ENCODE measurements at places on chromosomes 11 and 22.
A peak's percentile ranks its signal among the peaks of the same experiment; 100 is the strongest.

GRCh38 chr11:130407978-130408377 is 20.4 kb downstream of the ADAMTS8 start:
- DNase-seq, result no peak

DNA sequence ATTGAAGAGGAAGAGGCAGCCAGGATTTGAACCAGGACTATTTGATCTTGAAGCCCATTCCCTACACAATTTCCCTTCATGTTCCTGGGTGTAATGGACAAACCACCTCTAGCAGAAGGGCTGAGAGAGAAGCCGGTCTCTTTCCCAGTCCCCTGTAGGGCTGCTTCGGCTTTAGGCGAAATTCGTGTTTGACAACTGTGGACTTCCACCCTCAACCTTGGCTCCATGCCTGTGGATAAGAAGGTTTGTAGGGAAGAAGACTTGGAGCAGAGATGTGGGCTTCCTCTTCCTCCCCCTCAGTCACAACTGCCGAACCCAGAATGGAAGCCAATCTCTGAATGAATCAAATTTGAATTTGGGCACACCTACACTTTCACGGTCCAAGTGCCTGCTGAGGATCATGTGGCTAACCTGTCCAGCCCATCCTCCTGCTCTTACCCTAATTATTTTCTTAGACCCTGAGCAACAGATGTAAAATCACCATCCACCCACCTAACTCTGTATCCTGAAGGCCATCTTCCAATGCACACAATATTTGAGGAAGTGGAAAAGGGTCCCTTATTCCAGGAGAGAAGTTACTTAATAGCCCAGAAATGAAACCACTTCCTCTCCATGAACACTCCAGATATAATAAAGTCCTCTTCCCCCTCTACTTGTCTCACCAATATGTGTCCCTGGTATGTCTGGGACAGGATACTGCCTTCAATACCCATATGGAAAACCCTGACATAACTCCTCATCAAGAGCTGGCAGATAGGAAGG is 10.1 kb upstream of the SCN2B start:
- no peak for DNase-seq

DNA sequence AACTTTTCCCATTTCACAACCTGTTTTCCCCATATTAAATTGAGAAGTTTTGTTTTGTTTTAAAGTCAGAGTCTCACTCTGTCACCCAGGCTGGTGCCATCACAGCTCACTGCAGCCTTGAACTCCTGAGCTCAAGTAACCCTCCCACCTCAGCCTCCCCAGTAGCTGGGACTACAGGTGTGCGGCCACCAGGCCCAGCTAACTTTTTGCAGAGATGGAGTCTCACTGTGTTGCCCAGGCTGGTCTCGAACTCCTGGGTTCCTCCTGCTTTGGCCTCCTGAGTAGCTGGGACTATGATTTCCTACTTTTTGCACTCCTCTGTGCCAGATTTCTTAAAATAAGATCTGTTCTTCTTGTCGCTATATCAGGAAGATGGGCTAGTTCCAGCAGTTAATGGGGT is 44.9 kb downstream of the GNB1L start:
- DNase-seq, result no peak

GRCh38 chr11:59556917-59557348 is 45.6 kb downstream of the OR4D9 start:
- peak; percentile 41 for DNase-seq

DNA sequence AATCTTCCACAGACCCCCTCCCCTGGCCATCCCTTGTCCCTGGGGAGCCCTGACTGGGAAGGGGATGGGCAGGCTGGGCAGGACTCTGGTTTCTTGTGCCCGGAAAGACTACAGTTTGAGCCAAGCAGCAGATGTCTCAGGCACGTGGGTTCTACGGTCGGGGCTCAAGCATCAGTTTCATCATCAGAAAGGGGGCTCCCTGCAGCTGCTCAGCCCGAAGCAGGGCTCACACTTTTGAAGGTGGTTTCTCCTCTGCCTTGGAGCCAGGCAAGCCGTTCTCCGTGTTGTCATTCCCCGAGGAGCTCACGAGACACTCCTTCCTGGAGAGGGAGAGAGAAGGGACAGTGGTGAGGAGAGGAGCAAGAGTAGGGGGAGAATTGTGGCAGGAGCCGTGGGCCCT is 15.8 kb downstream of the SCN4B start:
- DNase-seq, result no peak

GRCh38 chr11:111334532-111335502 is 36.5 kb downstream of the POU2AF3 start:
- peak; percentile 100 for DNase-seq

DNA sequence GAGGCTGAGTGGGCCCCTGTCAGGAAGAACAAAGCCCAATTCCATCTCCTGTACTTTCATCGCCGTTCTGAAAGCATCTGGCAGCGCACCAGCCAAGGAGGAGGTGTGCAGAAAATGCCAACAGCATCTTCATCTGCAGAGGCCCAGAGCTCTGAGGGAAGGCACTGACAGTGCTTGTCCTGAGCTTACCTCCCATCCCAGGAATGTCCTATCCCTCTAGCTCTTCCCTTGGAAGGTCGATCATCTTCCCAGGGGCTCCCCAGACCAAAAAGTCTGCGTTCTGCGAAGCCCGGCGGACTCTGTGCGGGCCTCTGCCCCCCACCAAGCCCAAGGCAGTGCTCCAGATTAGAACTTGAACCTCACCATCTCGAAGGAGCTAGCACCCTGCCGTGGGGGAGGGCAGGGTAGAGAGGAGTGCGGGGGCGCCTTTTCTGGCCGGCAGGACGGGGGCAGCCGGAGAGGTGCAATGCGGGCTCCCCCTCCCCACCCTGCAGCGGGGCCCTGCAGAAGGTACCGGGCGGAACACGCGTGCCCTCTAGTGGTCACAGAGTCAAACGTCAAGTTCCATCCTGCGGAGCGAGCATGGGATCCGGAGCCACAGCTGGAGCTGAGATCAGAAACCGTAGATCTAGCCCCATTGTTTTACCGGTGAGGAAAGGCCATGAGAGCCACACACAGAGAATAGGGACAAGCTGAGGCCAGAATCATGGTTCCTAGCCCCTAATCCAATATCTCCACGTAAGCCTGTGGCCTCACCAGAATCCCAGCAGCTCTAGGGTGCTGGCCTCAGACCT is 5.0 kb downstream of the SCN2B start:
- DNase-seq, result peak; percentile 87

DNA sequence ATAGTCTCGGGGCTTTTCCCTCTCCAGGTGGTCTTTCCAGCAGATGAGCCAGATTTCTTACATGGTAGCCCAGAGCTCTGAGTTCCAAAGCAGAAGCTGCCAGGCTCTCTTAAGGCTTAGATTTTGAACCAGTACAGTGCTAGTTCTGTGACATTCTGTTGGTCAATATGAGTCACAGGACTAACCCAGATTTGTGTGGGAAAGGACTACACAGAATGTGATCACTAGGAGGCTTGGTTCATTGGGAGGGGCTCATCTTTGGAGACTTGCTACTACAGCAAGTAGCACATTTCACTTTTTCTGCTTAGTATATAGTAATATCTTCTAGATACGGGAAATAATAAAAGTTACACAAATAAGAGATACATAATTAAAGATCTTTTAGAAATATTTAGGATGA is 24.1 kb downstream of the RNF214 start:
- DNase-seq, result no peak

DNA sequence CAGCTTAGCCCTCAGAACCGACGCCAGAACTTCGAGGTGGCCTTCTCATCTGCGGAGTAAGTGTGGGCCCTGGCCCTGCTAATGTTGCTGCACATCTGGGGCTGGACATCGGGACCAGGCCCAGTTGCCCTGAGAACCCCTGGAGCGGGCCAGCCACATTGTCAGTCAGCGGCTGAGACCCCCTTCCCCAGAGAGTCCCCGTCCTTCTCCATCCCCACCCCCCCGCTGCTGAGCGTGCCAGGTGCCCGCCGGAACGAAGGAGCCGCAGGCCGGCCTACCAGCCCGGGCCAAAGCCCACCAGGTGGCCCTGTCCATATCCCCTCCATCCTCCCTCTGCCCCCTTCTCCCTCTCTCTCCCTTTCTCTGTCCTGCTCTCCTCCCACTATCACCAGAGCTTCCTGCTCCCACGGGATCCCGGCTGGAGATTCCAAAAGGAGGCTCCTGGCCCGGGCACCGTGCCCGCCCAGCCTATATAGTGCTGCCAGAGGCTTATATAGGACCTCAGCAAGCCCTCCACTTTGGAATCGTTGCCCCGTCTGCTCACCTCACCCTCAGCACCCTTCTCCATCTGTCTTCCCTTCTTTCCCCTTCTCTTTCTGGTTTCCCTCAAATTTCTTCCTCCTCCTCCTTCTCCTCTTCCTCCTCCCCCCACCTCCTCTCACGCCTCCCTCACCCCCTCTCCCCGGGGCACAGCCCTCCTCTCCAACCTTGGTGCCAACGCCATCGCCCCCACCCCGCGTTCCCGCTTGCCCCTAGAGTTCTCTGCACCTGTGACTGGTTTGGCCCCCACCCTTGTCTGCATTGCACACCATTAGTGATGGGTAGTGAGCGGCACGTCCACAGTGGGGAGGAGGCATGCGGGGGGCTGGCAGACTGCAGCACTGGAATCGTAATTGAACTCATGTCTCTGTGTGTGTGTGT is 7.3 kb downstream of the SELENOM start:
- DNase-seq, result no peak

- no peak for DNase-seq
Observed at GRCh38 chr11:80782135-80782885, 1341.5 kb upstream of the TENM4 start.

DNA sequence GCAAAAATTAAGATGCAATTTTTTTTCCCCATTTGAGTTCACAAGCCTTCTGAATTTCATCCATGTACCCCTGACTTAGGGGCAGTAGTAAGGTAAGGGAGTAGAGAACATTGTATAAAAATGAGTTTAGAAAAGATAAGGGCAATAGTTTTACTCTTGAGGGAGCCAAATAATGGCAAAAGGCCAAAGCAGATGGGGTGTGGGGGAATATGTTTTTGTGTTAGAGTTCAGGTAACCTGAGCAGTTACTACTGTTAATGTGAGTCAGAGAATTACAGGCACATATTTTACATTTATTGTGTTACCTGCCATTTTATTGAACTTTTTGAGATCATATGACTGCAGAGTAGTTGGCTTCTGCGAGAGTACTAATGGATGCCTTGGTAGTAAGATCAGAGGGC is 3.1 kb downstream of the EED start:
- no peak for DNase-seq

DNA sequence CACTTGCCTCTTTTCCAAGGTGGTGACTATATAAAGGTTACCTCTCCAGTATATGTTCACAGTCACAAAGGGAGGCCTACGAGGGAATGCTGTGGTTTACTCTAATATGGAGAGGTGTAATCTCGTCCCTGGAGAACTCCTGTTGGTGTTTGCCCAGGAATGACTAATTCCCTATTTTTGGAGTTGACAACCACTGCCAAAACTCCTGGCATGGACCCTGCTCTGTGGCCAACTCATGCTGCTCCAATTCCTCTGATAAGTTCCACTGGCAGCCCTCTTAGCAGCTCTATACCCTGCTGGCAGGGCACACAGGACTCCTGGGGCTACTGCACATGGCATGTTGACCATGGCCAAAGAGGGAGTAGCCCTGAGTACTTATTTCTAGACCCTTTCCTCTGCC is 418.7 kb upstream of the ANO5 start:
- no peak for DNase-seq

DNA sequence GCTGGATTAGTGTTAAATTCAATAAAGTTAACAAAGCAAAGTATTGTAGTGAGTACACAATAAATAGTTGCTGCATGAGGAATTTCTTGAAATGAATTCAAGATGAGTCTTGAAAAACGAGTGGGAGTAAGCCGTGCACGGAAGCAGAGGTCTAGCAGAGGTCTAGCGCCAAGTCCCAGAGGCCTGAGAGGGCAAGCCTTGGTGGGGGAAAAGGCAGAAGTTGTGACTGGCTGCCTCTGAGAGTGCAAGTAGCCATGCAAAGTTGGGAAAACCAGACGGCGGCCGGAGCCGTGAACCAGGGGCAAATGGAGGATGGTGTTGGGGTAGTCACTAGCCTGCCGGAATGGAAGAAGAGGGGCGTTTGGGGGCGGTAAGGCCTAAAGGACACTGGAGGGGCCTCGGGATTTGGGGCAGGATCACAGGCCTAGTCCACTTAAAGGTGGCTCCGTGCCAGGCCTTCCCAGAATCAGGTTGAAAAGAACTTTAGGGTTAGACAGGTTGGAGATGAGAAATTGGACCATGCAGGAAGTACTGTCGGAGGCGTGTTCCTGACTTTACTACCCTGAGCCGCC is 379 bp upstream of the SLC3A2 start:
- DNase-seq, result no peak

- DNase-seq, result no peak
Observed at GRCh38 chr22:28052825-28053269, 133.8 kb upstream of the PITPNB start.

- DNase-seq, result no peak
Observed at GRCh38 chr22:25054943-25055511, 102.5 kb downstream of the KIAA1671 start.

GRCh38 chr22:36144886-36145541 is 15.5 kb downstream of the APOL3 start:
- peak; percentile 10 for DNase-seq

GRCh38 chr11:25741886-25742285 is 590.0 kb upstream of the ANO3 start:
- no peak for DNase-seq

- DNase-seq, result no peak
Observed at GRCh38 chr11:85698195-85698594, 12.2 kb upstream of the CCDC89 start.

DNA sequence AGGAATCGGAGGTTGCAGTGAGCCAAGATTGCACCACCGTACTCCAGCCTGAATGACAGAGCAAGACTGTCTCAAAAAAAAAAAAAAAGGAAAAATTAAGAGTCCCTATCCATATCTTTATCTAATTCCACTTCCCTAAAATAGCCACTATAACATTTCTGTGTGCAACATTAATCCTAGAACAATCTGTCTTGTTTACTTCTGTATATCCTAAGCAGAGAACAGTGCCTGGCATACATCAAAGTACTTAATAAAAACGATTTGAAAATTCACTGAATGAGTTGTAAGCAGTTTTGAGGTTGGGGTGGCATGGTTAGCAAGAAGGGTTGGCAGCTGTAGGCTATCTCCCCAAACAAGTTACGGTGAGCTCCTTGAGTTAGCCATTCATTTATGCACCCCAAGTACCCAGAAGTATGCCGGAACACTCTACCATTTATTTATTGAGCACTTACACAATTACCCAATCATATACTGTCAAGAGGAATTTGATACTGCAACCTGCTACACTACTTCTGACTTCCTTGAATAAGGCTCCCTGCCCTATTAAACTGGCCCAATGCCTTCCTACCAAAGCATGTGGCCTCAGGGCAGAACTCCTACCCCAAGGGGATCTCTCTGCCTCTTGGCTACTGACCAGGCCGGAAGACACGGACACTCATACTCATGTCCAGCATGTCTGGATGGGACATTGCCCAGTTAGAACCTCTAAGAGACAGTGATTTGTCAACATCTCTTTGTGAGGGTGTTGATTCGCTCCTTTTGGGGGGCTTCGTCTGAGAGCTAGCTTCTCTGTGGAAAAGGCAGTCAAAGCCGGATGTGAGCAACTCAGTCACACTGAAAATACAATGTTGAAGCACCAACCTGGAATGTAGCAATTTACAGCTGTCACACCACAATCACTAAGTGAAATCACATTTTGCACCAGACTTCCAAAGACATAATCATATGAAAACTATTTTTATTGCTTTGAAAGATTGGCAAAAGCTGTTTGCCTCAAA is 16.3 kb upstream of the TMEM41B start:
- DNase-seq, result no peak

GRCh38 chr11:87359401-87359800 is 321.7 kb downstream of the TMEM135 start:
- peak; percentile 61 for DNase-seq

GRCh38 chr11:102396708-102397563 is 49.9 kb downstream of the BIRC2 start:
- no peak for DNase-seq
